Epithelial cell of proximal tubule (primary cell): ENCODE measurements at places on chromosomes 7 and 10. TPM values are rescaled to one million over a fixed set of nuclear protein-coding genes. Genes with fewer than 3 reads are reported as not detected.

The SPDYE9 gene
- not detected in 2 replicates for total RNA-seq

DNA sequence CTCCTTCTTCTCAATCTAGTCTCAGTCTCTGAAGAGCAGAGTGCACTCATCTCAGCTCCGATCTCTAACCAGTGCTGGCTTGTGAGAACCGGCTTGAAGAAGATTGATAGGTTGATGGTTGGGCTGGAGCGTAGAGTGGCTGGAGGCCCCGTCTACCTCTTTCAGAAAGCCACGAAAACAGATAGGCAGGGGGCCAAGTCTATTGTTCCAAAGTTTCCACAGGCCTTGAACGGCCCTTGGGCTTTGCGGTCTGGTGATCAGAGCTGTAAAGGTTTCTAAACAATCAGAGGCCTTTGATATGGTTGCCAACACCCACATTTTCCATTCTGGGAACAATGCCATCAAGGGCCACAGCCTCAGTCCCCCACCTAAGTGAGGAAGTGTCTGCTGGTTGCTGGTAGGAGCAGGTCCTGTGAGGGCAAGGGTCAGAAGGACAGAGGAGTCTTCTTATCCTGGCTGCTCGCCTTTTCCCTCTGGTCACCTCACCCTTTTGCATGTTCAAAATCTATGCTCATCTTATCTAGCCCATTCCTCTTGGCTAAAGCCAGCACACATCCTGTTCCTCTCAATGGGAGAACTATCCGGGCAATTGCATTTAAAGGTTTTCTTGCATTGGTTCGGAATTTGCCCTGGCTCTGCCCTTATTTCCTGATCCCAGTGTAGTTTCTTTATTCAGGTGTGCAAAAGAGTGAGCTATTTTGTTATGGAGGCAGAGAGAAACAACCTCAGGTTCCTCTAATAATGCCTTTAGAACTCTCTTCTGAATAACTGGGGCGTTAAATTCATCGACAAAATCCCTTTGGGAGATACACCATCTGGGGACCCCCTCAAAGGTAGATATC lies 70.3 kb upstream of the KMT2E start:
- no peak for DNase-seq

DNA sequence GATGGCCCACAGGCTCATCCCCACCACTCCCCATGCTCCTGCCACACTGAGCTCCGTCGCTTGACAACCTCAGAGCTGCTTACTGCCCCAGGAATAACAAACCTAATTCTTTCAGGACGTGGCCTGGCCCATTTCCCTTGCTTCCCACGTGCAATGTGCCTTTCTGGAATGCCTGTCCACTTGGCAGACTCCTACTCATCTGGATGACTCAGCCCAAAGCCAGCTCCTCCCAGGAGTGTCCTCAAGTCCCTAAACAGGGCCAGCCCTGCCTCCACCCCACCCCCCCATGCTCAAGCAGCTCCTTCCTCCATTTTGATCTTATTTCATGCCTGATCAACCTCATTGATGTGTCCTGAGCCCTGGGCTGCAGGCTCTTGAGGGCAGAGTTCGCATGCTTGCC lies 164.9 kb upstream of the RNF32 start:
- peak; percentile 94 for DNase-seq

- no peak for DNase-seq
Measured at GRCh38 chr7:64686493-64687184, 20.7 kb downstream of the ZNF107 start.

- DNase-seq = no peak
Measured at GRCh38 chr10:77699080-77699645, 61.6 kb upstream of the KCNMA1 start.
